ENCODE measurements at places on chromosomes 12 and 14.

GRCh38 chr14:73312687-73313086, 75.4 kb downstream of the PAPLN start:
- DNase-seq = no peak

GRCh38 chr12:93595351-93595750, 22.9 kb downstream of the SOCS2 start:
- no peak for DNase-seq

DNA sequence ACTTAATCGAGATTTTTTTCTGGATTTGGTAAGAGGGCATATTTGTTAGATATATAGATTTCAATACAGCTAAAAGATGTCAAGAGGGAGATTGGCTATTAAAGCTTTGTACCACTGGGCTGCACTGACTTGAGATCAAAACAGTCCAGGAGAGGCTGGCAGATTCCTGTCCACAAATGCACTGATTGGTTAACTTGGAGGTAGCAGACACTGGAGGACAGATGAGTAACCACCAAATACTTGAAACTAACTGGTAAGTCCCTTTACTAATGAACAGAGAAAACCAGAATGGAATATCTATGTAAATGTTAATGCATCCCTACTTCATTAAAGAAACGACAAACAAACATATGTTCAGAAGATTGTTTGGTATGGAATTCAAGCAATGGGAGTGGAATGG, 416.6 kb downstream of the LRIG3 start:
- peak; percentile 56 for DNase-seq

- no peak for DNase-seq
Measured at GRCh38 chr12:93883436-93884154, 206.4 kb downstream of the CRADD start.

GRCh38 chr14:42322531-42323284, 716.0 kb downstream of the LRFN5 start:
- no peak for DNase-seq

DNA sequence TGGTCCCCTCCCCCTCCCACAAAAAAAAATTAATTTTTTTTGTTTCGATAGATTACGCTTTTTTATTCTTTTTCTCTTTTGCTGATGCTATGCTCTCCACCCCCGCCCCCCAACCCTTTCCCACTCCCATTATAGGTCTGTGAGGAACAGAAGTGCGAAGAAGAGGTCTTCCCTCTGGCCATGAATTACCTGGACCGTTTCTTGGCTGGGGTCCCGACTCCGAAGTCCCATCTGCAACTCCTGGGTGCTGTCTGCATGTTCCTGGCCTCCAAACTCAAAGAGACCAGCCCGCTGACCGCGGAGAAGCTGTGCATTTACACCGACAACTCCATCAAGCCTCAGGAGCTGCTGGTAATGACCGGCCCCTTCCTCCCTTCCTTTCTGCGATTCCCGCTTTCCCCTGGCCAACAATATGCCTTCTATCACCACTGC, 2.3 kb downstream of the CCND2 start:
- DNase-seq = no peak

DNA sequence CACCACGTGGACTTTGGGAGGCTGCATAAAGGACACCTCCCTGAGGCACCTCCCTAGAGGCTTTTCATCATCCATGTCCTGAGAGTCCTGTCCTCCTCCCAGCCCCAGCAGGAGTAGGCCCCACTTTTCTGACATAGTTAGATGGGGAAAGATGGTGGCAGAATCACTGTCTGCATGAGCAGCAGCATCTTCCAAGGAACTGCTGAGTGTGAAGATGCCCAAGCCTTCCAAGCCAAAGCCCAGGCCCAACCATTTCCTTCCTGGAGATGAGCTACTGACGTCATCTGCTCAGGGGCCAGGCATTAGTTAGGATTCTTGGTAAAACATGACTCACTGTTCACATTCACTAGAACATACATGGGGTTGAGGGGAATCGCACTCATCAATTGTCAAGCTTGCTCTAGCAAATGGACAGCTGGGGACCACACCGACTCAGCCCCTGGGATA, 37.3 kb downstream of the VDR start:
- no peak for DNase-seq

DNA sequence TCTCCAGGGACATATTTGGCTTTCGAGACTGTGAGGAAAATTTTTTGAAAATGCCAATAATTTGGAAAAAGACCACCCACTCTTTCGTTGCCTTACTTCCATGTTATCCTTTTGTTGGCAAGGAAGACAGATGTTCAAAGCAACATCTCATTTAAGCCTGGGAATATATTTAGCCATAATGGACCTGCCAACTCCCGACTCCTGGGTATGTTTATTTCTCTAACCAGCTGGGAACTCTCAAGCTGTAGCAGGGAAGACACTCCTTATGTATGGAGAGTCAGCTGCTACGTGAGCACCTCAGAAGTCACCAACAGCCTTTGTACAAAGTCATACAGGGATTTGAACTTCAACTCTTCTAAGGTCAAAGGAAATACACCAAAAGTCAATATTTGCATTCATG, 96.5 kb upstream of the DAAM1 start:
- no peak for DNase-seq

Measured in NCI-H774 (cell line).